ENCODE measurements at places on chromosomes 6 and 20.

- no peak for DNase-seq
Observed at GRCh38 chr6:146153040-146153758, 124.3 kb downstream of the GRM1 start.

DNA sequence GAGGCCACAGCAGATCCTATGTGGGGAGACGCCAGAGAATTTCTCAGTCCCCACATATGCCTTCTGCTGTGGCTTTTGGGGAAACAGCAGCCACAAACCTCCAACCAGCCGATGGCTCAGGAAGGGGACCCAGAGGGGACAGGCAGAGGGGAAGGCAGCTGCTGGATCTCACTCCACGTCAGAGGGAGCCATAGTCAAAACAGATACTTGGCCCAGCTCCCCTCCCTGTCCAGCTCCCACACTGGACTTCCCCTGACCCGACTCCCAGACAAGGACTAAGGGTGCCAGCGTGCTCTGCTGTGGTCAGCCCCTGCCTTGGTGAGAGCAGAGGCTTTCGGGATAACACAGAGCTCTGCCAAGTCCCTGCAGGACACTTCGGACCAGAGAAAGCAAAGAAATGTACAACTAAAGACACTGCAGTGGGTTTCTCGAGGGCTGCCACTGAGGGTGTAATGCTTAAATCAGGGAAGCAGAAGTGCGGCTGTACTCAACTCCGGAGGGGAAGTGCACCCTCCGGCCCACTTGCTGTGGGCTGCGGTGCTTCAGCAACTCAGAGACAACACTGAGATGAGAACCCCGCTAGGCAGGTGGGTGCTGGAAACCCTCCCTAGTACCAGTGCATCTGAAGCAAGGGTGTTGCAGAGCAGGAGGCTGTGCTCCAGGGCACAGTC, 47.2 kb downstream of the RRBP1 start:
- no peak for DNase-seq

- DNase-seq = no peak
Observed at GRCh38 chr6:2035046-2035445, 210.4 kb downstream of the GMDS start.

DNA sequence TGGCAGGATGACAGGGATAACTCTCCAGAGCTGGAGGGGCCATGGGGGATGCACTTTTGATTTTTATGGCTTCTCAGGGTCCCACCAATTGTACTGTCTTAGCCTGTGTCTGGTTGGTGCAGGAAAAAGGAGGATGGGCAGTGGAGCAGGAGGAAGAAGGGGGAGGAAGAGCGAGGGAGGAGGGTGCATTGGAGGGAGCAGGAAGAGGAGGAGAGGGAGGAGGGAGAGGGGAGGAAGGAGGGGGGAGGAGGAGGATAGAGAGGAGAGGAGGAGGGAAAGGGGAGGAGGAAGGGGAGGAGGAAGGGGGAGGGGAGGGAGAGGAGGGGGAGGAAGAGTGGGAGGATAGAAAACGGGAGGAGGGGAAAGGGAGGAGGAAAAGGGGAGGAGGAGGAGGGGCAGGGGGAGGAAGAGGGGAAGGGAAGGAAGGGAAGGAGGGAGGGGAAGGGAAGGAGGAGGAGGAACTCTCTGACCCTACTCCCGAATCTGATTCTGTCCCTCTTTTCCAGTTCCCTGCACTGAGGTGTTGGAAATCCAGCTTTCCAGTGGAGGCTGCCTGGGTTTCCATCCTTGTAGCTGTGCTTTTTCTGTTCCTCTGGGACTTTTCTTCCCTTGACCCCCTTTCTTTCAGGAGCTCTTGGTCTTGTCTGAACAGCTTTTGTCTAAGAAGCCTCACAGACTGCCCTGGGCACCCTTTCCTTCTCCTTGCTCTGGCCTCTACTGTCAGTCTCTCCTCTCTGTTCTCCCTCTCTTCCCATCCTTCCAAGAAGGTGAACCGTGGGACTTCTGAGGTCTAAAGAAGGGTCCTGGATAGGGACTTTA, 149.4 kb downstream of the DHX35 start:
- DNase-seq = no peak

GRCh38 chr6:164942271-164942670, 367.1 kb downstream of the C6orf118 start:
- DNase-seq = no peak

DNA sequence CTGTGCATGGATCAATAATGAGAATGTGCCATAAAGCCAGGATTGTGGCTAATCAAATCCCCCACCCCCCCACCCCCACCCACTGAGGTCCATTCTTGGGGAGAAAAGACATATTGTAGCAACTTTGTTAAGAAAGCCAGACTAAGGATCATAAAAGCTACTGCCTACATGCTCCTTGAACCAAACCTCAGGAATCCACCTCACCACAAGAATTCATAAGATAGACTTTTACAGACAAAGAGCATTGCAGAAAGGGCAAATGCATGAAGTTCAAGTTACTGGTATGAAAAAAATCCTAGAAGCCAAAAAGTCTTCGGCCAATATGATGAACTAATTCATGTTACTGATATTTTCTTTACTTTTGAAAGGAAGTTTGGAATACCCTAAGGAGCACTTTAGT, 187.9 kb upstream of the ARID1B start:
- peak; percentile 90 for DNase-seq

DNA sequence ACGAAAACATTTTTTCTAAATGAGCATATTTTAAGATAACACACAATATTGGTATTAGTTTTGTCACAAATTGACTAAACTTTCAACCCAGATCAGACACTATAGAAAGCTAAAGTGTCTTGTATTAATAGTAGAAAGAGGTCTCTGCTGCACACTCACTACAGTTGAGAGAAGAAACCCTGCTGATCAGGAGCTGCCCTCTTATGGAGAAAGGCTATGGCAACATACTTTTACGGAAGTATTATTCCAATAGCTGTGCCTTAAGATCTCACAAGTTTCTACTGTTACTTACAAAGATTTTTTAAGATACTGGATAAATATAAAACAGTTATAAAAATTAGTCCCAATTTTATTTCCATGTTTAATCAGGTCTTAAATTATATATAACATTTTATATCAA, 155.7 kb downstream of the RIMS1 start:
- peak; percentile 10 for DNase-seq

DNA sequence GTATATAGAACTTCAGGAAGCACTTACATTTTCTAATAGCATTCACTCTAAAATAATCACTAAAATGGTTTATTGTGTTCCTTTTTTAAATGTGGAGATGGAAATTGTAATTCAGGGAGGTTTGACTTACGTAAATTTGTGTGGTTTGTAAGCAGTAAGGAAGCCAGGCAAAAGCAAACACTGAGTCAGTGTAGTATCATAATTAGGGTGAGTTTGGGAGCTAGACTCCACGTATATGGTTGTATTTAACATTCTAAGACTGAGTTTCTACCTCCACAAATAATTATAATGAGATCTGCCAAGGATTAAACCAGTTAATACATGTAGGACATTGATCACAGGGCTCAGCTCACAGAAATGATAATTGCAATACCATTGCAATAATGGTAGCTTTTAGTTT, 425.5 kb downstream of the CBLN4 start:
- no peak for DNase-seq

- DNase-seq = peak; percentile 82
Observed at GRCh38 chr20:47205577-47206123, 150.8 kb downstream of the ZMYND8 start.

DNA sequence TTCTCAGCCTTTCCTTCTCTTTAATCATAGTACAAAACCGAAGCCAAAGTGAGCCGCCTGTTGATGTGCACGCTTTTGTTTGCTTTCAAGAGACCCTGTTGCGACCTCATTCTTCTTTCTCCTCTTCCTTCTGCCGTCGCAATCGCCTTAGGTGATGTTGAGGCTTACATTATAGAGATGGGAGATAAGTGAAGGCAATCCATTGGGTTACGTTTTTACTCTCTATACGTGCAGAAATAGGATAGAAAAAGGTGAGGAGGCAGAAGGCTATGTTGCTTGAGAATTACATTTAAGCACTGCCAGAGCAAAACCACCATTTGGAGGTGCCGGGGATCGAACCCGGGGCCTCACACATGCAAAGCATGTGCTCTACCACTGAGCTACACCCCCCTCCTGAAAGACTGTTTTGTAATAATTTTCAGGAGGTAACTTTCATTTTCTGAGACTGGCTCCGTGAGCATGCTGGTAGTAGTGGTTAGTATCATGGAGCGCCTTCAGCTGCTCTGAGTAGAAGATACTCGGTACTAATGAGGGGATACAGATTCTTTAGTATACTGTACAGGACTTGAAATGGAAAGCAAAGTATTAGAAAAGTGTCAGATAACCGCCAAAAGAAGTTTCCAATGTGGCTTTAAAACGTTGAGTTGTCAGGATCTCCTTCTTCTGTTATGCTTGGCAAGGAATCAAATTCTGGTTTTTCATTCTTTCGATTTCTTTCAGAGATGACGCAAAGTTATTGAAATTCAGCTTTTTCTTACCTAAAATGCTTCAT, 165.6 kb downstream of the TRIM27 start:
- DNase-seq = peak; percentile 19

DNA sequence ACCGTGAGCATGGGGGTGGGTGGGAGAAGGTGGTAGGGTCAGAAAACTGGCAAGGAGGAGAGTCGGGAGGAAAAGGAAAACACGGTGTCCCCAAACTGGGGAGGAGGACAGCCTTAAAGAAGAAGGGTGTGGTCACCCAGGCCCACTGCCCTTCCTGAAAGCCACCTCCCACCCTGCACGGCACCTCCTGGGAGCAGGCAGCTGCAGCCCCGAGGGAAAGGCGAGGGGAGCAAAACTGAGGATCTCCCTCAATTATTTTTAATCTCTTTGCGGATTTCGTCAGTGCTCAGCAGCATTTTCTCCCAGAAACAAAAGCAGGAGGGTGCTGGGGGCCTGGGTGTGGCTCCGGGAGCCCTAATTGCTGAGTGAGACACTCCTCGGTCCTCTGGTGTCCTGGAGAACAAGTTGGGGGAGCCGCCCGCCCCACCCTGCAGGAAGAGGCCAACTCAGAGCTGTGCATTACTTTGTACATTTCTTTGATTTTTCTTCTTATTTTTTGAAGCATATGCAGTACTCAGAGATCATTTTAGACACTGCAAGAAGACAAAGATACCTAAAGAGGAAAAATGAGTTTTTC, 56.4 kb downstream of the RIOK1 start:
- no peak for DNase-seq

DNA sequence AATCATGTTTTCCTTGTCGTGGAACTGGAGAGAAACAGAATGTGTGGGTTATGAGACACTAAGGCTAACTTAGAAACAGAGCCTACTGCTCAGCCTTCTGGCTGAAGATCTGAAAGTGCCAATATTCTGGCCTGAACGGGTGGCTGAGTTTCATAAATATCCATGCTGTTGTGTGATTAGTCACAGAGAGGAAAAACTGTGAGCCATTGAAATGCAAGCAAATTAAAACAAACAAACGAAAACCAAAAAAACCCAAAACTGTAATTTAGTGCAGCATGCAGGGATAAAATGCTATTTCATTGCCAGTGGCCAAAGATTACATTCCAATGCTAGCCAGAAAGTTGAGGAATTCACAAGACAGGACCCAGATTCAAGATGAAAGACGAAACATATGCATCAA, 315.1 kb downstream of the UBE3D start:
- peak; percentile 29 for DNase-seq

DNA sequence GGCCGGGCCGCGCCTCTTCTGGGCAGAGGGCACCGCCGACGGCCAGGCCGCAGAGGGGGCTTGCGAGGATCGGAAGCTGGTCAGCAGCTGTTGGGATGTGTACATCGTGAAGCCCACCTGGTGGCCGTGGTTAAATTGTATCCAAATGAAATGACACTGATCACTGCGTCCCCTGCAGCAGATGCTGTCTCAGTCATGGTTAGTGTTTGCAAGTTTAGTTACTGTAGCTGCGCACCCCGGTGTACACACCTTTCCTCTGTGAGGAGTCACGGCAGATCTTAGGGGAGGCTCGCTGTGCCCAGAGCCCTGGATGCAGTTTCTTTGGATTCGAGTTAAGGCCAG, 653 bp downstream of the NAA20 start:
- no peak for DNase-seq

DNA sequence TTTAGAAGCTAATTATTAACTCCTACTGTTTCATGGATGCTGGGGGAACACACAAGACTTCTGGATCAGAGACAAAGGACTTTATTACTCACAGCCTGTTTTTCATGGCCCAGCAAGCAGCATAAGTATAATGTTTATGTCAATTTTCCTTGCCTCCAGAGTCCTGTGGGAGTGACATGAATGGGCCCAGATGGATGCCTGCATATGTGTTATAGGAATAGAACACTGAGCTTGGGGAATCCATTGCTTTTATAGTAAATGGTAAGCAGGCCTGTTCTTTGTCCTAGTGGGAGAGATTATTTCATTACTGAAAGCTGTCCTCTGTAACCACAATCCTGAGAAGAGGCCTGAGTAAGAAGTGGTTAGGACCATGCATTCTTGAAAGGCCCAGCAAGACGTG, 25.6 kb downstream of the BLTP3A start:
- peak; percentile 27 for DNase-seq

DNA sequence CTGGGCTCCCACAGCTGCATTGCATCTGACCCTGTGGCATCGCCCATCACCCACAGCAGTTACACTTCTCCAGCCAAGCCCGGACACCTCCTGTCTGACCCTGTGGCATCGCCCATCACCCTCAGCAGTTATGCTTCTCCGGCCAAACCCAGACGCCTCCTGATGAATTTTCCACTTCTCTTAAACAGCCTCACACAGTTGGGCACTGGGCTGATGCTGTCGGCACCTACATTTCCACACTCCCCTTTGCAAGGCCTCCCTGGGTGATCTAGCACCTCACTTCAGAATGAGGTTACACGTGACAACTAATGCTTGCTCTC, 175.2 kb upstream of the ARID1B start:
- DNase-seq = no peak

DNA sequence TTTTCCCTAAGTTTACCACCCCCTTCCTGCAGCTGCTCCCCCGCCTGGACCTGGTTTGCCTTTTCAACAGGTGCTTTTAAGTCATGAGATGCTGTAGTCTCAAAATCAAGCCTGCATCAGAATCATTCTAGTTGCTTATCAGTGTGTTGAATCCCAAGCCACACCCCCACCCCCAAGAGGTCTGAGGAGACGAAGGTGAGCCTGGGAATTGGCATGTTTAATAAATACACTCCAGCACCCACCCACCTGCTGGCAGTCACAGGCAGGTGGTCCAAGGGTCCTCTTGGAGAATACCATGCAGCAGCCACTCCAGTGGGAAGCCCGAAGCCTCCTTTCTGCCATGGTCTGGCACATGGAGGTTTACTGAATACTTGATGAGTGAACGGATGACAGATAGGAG, 1.1 kb upstream of the ADIG start:
- DNase-seq = no peak

DNA sequence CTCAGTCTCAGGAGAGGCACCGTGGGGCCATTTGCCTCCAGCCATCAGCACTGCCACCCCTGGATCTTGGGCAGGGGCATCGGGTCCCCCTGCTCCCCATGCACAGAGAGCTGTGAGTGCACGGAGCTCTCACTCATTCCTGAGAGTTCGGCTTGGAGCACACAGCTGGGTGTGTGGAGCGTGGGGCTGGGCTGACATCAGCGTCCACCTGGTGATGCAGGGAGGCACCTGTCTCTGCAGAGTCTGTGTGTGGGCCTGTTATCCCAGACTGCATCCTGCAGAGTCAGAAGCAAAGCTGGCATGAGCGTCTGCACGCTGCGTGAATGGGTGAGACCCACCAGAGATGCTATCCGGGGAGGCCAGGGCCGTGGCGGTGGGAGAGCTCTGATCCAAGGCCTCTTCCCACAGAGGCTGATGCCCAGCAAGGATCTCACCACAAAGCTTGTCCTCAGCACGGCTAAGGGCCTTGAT, 248.8 kb upstream of the AFDN start:
- DNase-seq = no peak
